ENCODE measurements at places on chromosomes 6 and 20.

DNA sequence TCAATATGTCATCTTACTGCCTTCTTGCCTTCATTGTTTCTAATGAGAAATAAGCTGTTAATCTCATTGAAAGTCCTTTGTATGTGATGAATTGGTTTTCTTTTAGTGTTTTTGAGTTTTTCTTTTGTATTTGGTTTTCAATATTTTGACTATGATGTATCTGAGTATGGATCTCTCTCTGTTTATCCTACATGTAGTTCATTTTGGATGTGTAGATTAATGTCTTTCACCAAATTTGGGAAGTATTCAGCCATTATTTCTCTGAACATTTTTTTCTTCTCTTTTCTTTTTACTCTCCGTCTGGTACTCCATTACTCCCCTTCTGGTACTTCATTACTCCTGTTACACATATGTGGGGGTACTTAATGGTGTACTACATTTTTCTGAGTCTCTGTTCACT is 337.0 kb upstream of the RNF24 start:
- DNase-seq: no peak

- DNase-seq: no peak
Observed at GRCh38 chr20:24955045-24955444, 6.0 kb downstream of the CST7 start.

DNA sequence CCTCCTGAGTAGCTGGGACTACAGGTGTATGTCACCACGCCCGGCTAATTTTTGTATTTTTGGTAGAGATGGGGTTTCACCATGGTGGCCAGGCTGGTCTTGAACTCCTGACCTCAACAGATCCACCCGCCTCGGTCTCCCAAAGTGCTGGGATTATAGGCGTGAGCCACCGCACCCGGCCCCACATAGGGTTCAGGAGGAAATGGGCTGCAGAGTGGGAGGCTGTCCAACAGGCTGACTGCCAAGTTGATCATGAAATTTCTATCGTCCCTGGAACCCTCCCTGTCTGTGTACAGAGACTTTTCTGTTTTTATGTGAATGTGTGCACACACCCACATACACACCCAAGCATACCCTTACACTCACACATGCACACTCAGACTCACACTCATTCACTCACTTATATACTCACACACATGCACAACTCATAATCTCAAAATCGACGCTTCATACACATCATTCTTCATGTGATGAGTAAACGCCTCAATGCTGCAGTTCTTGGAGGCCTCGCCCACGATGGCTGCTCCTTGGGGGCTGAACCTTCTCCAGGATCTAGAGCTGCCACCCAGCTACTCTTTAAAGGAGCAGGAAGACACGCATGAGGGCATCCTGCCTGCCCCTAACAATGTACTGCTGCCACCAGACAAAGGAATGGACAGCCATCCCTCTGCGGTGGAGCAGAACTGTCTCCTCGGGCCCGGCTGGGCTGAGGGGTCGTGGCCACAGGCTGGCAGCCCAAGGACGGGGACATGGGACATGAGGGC is 35.6 kb downstream of the SUN5 start:
- DNase-seq: no peak

DNA sequence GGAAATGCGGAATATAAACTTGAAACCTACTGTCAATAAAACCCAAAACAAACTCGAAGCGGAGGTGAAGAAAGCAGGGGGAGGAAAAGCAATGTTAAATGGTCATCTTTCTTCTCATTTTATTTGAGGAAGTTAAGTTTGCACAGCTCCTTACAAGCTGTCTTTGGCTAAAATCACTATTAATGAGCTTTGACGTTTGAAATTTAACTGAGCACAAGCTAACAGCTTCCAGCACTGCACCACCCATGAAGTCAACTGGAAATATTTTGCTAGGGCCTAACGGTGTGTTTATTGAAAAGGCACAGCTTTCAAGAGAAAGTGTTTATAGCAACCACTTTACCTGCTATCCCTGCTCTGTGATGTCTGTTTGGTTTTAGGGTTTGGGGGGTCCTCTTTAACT is 103.8 kb downstream of the PKHD1 start:
- no peak for DNase-seq

DNA sequence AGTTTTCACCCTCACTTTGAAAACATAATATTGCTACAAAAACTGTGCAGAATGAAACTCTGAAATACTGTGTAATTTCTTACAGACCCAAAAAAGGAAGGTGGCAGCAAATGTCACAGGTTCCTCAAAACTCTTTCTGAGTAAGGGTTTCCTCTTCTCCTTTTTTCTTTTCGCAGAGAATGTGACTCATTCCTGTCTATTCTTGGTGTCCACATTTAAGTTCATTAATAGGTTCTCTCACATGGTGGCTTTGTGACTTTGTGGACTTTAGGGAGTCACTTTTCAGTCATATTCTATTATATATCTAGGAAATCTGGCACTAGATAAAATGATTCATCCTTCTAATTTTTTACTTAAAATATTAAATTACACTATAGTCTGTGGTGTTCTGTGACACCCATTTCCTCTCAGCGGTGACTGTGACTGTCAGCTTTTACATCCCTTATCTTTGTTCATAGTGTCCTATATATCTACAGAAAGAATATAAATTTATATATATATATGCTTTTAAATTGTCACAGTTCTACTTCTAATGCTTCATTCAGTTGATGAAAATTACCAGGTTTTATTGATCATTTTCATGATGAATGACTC is 126.8 kb upstream of the HCRTR2 start:
- DNase-seq: no peak

GRCh38 chr6:168022488-168023321 is 25.2 kb downstream of the KIF25 start:
- no peak for DNase-seq

GRCh38 chr6:149450679-149451375 is 34.0 kb downstream of the ZC3H12D start:
- no peak for DNase-seq

GRCh38 chr20:13715171-13715570 is 69.5 kb downstream of the ESF1 start:
- no peak for DNase-seq

GRCh38 chr20:20487811-20488210 is 119.9 kb downstream of the INSM1 start:
- no peak for DNase-seq

- no peak for DNase-seq
Observed at GRCh38 chr6:143039548-143039947, 21.1 kb upstream of the AIG1 start.

GRCh38 chr6:41652866-41653652 is 14.8 kb downstream of the MDFI start:
- no peak for DNase-seq

GRCh38 chr6:71412559-71413140 is 124.0 kb downstream of the OGFRL1 start:
- no peak for DNase-seq

GRCh38 chr6:120355822-120356221 is 978.5 kb downstream of the TBC1D32 start:
- no peak for DNase-seq

DNA sequence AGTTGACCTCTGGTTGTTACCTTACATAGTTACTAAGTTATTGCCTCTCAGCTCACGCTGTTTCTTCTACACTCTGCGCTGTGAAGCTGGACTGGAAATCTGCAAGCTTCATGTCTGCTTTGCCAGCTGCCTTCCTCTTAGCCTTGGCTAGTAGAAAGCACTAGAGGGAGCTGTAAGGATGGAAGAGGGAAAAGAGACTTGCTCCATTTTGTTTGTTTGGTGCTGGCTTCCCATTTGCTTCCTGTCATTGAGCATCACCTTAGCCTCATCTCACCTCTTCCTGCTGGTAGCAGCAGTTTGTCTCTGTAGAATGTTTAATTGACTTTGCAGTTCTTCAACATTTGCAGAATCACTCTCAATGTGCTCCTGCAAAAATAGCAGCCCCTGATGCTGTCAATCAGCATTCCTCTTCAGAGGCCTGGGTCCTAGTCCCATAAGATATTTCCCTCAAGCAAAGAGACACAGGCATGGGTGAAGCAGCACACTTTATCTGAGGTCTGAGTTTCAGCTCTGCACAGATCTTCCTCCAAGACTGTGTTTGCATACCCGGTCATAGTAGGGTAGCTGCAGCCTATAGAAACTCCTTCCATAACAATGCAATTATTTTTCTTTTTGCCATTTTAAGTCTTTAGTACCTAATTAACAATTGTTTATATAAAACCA is 302.2 kb upstream of the EPHA7 start:
- no peak for DNase-seq

DNA sequence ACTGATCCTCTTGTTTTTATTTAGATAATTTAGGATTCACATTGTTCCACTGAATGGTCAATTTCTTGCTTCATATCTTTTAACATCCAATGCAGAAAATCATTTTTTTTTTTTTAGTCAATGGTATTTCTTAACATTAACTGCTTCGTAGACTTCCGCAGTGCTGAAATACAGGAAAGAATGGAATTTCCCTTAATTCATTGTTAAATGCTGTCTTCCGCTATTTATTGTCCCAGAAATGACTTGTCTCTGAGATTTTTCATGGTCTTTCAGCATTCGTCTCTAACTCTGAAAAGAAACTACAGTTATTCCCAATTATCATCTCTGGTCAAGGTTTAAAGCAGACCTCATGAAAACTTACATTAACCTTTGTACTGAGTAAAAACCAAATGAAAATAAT is 1029.1 kb upstream of the MANEA start:
- no peak for DNase-seq

- peak; percentile 80 for DNase-seq
Observed at GRCh38 chr6:48184648-48185047, 73.7 kb upstream of the PTCHD4 start.

DNA sequence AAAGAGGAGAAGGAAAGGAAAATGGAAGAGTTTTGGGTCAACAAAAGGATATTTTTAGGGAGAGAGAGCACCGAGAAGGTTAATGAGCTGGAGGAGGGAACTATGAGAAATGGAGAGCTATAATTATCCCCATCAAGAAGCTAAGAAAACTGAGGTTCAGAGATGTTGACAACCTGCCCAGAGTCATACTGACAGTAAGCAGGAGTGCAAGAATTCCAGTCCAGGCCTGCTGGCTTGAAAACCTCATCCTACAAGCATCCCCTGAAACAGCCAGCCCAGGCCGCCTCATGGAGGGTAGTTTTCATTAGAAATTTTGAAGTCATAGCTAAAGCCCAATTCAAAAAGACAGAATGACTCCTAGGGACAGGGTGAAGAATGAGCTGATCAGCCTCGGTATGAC is 172.1 kb upstream of the LRFN2 start:
- DNase-seq: no peak

GRCh38 chr20:14643556-14643955 is 306.1 kb upstream of the FLRT3 start:
- DNase-seq: no peak
